ENCODE measurements at places on chromosomes 6 and 20.

DNA sequence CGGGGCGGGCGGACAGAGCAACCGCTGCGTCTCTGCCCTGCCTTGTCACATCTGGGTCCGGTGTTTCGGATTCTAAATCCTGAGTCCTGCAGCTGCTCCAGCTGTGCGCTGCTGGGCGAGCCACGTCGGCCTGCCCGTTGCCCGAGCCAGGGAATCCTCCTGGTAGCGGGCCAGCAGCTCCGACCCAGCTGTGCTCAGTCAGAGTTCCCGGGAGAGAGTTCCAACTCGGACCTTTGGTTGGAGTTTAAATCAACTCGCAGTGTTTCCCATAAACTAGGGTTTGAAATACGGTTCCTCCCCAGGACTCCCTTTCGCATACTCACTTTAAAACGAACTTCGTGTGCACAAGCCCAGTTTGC, 315 bp upstream of the PDE10A start:
- DNase-seq = no peak

DNA sequence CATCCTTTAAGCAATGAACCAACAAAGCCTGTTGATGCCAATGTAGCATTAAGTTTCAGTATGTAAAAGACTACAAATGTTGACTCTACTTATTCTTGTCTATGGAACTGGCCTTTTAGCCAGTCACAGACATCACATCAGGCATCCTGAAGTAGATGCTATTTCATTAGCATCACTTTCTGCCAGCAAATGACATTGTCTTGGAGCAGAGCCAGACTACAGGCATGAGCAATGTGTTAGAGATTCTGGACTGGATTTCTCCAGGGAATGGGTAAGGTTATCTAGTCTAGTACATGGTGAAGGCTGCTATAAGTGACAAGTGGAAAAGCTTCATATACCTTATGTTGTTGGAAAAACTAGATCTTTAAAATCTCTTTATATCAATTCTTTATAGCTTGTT, 142.9 kb downstream of the ADGRB3 start:
- no peak for DNase-seq

DNA sequence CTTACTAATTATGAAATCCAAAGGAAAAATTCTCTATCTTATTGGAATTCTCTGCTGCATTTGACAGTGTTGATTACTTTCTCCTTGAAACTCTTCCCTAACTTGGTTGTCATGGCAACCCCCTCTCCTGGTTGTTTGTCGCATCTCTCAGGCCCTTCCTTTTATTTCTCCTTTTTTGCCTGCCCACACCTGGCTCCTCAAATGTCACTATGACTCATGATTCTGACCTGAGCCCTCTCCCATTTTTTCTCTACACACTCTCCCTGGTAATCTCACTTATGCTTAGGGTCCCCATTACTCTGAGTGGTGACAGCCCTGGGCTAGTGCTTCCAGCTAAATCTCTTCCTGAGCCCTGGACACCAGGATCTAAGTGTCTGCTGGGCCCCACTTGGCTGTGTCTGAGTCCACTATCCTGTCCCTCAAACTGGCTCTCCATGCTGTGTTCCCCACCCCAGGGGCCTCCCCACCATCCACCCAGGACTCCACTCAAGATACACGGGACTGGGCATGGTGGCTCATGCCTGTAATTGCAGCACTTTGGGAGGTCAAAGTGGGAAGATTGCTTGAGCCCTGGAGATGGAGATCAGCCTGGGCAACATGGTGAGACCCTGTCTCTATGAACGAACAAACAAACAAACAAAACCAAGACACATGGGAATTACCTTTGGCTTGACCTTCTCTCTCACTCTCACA, 16.5 kb upstream of the NNAT start:
- DNase-seq = no peak

GRCh38 chr6:31058128-31058894, 48.0 kb downstream of the MUC22 start:
- DNase-seq = no peak

- no peak for DNase-seq
Measured at GRCh38 chr20:50151034-50151743, 2.3 kb downstream of the PEDS1 start.

DNA sequence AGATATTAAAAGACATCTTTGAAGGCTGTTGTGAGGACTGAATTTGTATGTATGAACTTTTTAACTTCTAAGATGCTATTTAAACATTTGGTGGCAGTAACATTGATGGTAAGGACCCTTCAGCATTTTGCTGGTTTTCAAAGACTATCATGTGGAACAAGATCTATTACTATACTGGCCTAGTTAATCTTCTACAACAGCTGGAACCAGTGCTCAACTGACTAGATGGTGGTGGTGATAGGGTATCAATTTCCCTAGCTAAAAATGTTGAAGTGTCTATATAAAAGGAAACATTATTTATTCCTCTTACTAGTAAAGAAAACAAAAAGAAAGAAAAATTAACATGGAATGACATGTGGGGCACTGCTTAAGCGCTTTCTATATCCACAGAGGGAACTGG, 195.7 kb downstream of the TASP1 start:
- no peak for DNase-seq

DNA sequence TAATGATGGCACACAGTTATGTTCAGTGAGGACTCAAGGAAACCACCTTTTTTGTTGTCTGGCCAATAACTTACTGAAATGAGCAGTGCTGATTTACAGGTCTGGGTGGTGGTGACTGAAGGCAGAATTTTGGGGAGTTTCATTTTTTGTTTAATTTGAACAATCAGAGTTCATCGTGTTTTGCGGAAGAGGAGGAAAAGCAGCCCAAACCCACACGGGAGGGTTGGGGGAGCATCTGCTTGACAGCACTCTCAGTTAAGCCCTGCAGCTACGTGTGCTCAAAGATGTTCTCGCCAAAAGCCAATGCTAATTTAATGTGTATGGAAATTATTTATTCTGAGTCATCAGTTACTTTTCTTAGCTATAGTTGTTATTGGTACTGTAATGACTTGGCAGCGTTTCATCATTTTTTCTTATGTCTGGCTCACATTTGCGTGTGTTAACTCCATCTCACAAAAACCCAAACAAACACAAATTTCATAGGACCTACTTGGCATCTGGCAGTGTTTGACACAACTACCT, 89.2 kb downstream of the UST start:
- no peak for DNase-seq

GRCh38 chr6:116111552-116112528, 11.2 kb downstream of the NT5DC1 start:
- no peak for DNase-seq

GRCh38 chr20:48622421-48622820, 205.4 kb downstream of the PREX1 start:
- no peak for DNase-seq
